SK-N-SH (cell line): ENCODE measurements at places on chromosomes 16 and 17.

- no peak for DNase-seq
Measured at GRCh38 chr16:75192606-75193264, 14.2 kb downstream of the CTRB2 start.

GRCh38 chr17:74890554-74890953, 2.9 kb downstream of the FADS6 start:
- DNase-seq = no peak

DNA sequence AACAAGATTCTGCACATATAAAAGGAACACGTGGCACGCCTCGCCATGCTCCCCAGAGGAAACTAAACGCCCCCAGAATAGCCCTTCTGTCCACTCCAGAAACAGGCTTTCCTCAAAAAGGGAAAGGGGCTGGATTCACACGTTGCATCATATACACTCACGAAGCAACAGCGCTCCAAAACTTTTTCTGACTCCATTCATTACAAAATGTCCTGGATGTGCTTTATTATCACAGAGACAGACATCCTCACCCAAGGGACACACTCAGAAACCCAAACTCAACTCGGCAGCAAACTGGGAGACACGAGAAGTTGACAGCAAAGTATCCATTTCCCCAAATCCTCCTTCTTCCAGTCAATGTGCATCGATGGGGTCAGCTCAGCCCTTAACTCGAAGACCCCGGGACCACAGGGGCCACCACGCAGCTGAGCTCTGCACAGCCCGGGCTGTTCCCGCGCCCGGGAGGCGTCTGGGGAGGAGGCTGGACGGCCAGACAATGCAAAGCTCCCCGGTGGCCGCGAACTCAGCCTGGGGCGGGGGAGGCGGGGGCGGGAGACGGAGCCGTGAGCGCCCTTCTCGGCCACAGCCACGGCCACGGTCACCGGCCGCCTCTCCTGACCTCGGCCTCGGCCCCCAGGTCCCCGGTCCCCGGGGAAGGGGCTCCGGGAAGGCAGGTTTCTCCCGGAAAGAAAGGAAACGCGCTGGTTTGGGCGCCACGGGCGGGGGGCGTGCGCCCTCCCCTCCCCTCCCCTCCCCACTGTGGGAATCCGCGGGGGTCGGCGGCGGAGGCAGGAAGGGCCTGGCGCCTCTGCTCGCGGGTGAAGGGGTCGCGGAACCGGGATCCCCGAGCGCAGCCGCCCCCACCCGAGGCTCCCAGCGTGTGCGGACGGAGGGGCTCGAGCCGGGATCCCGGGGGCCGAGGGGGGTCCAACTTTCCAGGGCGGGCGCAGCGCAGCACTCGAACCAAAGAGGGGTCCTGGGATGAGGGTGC, 1.2 kb downstream of the NXN start:
- peak; percentile 69 for DNase-seq

GRCh38 chr17:20230924-20231323, 221.8 kb downstream of the SPECC1 start:
- no peak for DNase-seq
